ENCODE measurements at places on chromosomes 11 and 22.

- no peak for DNase-seq
These were observed 20.4 kb downstream of the BIRC2 start for GRCh38 chr11:102367364-102367763.

DNA sequence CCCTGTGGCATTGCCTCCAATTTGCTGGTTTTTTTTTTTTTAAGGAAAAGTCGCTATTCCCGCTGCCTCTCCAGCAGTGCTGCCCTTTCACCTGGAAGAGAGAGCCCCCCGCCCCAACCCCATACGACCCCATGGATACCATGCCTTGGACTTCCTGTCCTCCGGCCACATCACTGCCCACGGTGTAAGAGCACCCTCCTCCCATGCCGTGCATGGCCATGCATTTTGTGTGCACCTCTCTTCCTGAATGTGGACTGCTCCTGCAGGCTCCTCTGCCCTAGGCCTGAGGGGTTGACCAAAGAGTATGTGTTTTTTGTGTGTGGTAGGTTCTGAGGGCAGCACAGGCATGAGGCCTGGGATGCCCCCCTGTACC is 65.6 kb upstream of the SPON1 start:
- DNase-seq: no peak

DNA sequence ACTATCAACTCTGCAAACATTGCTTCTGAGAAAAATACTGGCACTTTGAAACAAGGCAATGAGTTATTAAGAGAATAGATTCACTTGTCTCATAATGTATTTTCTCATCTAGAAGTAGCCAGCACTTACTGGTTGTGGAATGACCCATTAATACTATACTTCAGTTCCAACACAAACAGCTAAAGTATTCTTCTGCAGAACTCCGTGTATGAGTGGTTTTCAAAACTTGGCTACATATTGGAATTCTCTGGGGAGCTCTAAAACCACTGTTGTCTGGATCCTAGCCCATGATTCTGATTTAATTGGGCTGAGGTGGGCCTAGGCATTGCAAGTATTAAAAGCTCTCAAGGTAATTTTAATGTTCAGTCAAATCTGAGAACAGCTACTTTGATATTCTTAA is 1416.4 kb upstream of the RAG2 start:
- DNase-seq: no peak

GRCh38 chr11:62574363-62575071 is 826 bp upstream of the EEF1G start:
- DNase-seq: no peak

GRCh38 chr22:46598224-46598623 is 22.0 kb upstream of the GRAMD4 start:
- no peak for DNase-seq

Measured in NCI-H1436 treated with DMSO at 0.1 percent for 48 hours (cell line).